ENCODE measurements at places on chromosomes 7 and 10.

DNA sequence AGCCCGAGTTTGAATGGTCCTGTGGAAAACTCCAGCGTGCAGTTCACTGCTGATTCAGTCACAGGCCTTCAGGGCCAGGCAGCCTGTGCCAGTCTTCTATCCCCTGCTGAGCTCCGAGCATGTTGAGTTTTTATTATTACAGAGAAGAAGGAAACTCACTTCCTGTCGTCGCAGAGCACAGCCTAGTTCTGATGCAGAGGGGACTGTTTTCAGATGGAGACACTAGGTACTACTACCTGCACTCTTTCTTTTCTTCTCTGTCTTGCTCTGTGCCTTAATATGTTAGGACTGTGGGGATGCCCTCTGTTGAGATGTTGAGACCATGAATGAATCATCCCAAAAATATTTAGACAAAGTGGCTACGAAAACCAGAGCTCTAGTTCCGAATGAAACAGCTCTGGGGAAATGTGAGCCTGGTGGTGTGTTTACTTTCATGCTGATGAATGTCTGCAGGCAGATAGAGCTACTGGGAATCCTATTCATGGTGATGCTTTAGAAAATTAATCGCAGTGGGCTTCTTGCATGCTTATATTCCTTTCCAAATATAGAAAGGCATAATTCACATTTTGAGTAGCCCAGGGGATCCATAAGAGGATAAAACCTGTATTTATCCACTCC lies 29.6 kb downstream of the CASP7 start:
- no peak for DNase-seq

GRCh38 chr10:15374156-15374555 lies 3.1 kb upstream of the FAM171A1 start:
- DNase-seq, result no peak

GRCh38 chr10:71771821-71772617 lies 1.3 kb downstream of the VSIR start:
- DNase-seq, result no peak

GRCh38 chr10:89206402-89207180 lies 526 bp downstream of the CH25H start:
- peak; percentile 22 for DNase-seq

- DNase-seq, result no peak
These were observed 202.3 kb upstream of the PRKCQ start for GRCh38 chr10:6782378-6782777.

DNA sequence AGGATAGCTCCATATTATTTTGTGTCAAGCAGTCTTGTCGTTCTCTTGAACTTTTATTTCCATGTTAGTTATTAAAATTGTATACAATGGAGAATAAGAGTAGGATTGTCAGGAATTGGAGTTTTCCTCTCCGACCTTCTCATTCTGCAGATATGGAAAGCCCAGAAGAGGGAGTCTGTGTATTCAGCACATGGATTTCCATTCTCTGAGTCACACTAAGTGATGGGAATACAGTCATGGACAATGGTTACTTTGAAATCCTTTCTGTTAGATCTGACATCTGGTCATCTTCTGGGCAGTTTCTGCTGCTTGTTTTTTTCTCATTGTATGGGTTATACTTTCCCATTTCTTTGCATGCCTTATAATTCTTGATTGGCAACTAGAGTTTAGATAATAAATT lies 5.0 kb upstream of the TASOR2 start:
- DNase-seq, result no peak

DNA sequence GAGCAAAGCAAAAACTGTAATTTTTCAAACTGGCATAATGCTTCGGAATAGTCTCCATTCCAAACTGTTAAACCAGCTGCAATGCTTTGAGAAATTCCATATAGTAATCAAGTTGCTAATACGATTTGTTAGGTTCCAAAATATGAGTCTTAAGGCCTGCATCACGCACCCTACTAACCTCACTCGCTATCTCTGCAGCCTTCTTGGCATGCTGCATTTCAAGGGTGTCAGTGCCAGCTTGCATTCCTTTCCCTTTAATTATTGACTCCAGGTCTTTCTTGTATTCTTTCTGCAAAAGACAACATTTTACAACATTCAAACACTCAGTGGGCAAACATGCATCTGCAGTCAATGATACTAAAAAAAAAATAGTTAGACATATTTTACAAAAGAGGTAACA lies 61.8 kb downstream of the NEBL start:
- no peak for DNase-seq

DNA sequence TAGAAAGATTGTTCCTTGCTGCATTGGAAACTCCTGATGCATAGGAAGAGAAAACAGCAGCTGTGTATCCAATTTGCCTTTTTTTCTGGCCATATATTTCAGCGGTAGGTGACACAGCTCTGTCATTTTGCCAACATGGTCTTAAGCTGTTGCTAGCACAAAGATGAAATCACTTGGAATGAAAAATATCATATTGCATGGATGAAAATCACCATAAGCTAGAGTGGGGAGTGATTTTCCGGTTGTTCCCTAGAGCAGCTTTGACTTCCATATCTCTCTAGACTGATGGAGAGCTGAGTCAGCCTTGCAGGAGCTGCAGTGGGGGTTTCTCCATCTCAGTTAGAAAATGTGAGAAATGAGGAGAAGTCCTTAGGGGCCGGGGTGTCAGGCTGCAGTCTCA lies 38.3 kb upstream of the BTBD16 start:
- DNase-seq, result no peak

GRCh38 chr7:2638224-2638991 lies 6.6 kb downstream of the TTYH3 start:
- peak; percentile 92 for DNase-seq

DNA sequence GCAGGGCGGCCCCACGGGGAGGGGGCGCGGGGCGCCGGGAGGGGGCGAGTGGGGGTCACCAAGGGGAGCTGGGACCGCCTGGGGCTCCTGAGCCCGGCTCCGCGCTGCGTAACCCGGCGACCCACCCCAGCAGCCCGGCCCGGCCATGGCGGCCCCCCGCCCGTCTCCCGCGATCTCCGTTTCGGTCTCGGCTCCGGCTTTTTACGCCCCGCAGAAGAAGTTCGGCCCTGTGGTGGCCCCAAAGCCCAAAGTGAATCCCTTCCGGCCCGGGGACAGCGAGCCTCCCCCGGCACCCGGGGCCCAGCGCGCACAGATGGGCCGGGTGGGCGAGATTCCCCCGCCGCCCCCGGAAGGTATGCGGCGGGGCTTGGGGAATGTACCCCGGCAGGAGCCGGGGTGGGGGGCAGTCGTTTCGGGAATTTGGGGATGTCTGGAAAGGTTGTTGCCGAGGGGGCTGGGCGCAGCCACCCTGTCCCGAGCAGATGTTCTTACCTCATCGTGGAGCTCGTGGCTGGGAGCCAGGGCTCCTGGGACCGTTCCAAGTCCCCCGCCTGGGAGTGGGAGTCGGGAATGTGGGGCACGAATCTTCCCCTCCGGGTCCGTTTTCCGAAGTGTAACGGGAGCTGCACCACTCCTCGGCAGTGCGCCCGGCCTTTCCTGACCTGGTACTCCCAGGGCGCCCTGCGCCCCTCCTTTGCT lies 431 bp downstream of the ZYX start:
- DNase-seq, result peak; percentile 80

GRCh38 chr7:17256375-17256774 lies 42.1 kb upstream of the AHR start:
- no peak for DNase-seq
